Lung (tissue), 17 donors: ENCODE measurements at places on chromosomes 4 and X.

- H3K36me3 ChIP-seq = no peaks in the 10 kb centered on the region
- H3K27me3 ChIP-seq = no peaks in the 10 kb centered on the region
- H3K4me1 ChIP-seq = peaks cover 11% of the 10 kb centered on the region
- no peak overlapping the region for H3K4me3 ChIP-seq
Measured at GRCh38 chr4:128355305-128355704, 67.7 kb upstream of the PGRMC2 start.

- H3K36me3 ChIP-seq = no peaks in the 10 kb centered on the region
- no peak overlapping the region for H3K27ac ChIP-seq
- no peak for DNase-seq
- H3K4me3 ChIP-seq = no peak overlapping the region
Measured at GRCh38 chr4:150822407-150822806, 192.7 kb downstream of the LRBA start.

DNA sequence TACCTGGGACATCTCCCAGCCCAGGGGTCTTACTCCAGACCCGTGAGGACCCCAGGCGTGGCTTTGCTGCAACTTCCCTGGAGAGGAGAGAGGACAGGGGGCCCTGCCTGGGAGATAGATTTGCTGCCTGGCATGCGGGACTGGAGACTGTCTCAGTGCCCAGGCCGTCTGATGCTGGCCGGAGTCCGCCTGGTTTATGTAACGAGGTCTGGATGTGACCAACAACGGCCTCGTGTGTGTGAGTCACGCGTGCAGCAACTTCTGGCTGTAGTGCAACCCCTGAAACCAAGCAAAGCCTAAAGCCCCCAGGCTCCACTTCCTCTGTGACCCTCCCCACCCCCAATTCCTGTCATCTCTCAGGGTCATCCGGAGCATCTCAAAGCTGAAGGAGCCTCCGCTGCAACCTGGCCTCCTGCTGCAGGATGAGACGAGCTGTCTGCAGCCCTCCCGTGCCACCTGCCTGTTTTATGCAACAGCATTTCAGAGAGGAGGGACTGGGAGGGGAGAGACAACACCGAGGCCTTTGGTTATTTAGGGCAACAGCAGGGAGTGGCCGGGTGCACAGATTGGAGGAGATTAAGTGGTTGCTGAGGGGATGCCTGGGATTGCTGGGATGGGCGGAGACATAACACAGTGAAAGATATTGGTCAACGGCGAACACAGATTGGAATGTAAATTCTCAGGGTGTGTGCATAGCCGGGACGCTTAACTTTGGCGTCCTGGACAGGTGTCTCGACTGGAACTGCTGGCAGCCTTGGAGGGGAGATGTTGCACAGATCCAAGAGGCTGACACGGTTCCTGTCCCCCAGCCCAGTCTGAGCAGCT, 16.0 kb downstream of the XG start:
- H3K27me3 ChIP-seq = no peaks in the 10 kb centered on the region
- no peak for DNase-seq
- no peak overlapping the region for H3K4me3 ChIP-seq
- H3K36me3 ChIP-seq = no peaks in the 10 kb centered on the region
- H3K4me1 ChIP-seq = no peaks in the 10 kb centered on the region

- no peaks in the 10 kb centered on the region for H3K4me1 ChIP-seq
- no peak for DNase-seq
- H3K4me3 ChIP-seq = no peak overlapping the region
Measured at GRCh38 chr4:56115898-56116297, 167.2 kb downstream of the CEP135 start.

DNA sequence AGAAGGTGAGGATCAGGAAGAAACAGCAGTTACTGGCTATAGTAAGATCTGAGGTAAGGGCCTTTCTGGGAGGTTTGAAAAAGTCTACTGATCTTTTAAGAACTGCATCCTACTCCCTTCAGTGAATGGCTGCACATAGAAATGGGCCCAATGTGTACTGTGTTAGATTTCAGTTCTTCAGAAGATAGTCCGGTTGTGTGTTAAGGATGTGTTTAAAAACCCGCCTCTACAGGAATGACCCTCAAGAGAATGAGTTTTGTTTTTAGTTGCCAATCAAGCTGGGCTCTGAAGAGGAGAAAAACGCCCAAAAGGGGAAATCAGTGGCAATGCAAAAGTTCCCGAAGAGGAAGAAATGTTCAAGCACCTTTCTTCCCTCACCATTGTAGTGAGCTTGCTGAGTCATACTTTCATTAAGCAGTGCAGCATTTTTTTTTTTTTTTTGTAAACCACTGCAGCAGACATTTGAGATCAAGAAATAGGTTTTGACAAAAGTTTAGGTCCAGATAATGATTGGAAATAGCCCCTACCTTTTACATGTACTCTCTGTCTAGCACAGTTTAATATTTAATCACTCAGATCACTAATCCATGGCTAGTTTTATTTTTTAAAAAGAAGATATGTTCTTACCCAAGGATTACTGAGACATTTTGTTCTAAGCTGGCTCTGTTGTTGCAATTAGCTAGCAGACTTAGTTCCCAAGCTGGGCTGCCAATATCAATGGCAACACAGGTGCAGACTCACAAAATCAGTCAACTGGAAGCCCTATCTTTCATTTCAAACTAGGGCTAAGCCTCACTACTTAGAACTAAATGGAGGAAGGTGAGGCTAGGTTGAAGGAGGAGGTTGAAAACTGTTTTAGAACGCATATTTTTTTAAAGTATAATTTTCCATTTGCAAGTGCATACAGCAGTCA, 7.0 kb upstream of the TRPC5OS start:
- H3K27me3 ChIP-seq = peaks cover 15% of the 10 kb centered on the region
- H3K36me3 ChIP-seq = no peaks in the 10 kb centered on the region
- DNase-seq = no peak
- H3K4me3 ChIP-seq = no peak overlapping the region

DNA sequence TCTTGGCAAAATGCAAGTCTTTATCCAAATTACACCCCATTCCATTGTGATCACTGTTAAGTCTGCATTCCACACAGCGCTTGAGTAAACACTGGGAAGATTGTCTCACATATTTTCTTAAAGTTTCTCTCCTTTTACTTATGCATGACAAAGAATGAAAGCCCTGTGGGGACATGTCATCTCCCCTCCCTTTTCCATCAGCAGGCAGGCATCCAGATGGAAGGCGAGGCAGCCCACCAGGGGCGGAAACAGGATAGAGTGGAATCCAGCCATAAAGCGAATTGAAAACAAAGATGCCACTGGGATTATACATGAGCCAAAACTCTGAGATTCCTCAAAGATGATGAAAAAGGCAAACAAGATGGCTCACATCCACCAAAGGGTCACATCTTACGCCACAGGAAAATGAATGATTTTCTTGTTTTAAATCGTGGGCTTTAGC, 78.2 kb downstream of the AFAP1 start:
- H3K27ac ChIP-seq = no peak overlapping the region
- H3K4me3 ChIP-seq = no peak overlapping the region
- H3K27me3 ChIP-seq = no peaks in the 10 kb centered on the region
- no peaks in the 10 kb centered on the region for H3K36me3 ChIP-seq
- H3K4me1 ChIP-seq = peaks cover 6% of the 10 kb centered on the region

DNA sequence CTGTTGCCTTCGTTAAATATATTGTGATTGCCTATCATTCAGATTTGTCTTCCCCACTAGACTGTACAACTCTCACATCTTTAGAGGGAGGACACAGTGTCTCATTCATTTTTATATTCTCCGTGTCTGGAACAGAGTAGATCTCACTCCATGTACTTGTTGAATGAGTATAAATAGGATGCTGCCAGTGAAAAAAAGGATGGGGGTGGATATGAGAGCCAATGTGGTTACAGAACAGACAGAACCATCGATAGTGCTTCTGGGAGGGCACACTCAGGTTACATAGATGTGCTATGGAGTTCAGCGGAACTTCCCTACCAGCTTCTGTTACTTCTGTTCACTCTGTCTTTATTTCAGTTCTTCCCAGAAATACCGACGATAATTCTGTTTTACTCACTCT, 66.9 kb downstream of the SH2D1A start:
- H3K4me1 ChIP-seq = no peaks in the 10 kb centered on the region
- no peak overlapping the region for H3K27ac ChIP-seq
- H3K4me3 ChIP-seq = no peak overlapping the region
- no peak for DNase-seq
- no peaks in the 10 kb centered on the region for H3K36me3 ChIP-seq

DNA sequence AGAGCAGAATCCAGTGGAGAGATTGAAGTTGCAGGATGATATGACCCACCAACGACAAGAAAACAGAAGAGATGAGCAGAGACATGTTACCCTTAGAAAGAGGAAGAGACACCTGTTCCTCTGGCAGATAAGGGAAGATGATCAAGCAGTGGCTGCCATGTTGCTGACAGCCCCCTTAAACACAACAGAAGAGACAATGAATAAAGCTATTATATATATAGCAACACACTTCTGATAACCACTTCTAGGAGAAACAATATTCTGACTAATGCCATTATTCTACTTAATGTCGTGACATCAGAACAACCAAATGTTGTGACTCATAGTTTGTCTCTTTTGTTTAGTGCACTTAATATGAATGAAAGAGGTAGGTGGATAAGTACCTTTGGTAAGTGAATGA, 44.9 kb downstream of the SH3RF1 start:
- H3K27ac ChIP-seq = peak overlapping the region; percentile 75
- no peaks in the 10 kb centered on the region for H3K27me3 ChIP-seq
- DNase-seq = no peak
- H3K36me3 ChIP-seq = peaks cover 3% of the 10 kb centered on the region

DNA sequence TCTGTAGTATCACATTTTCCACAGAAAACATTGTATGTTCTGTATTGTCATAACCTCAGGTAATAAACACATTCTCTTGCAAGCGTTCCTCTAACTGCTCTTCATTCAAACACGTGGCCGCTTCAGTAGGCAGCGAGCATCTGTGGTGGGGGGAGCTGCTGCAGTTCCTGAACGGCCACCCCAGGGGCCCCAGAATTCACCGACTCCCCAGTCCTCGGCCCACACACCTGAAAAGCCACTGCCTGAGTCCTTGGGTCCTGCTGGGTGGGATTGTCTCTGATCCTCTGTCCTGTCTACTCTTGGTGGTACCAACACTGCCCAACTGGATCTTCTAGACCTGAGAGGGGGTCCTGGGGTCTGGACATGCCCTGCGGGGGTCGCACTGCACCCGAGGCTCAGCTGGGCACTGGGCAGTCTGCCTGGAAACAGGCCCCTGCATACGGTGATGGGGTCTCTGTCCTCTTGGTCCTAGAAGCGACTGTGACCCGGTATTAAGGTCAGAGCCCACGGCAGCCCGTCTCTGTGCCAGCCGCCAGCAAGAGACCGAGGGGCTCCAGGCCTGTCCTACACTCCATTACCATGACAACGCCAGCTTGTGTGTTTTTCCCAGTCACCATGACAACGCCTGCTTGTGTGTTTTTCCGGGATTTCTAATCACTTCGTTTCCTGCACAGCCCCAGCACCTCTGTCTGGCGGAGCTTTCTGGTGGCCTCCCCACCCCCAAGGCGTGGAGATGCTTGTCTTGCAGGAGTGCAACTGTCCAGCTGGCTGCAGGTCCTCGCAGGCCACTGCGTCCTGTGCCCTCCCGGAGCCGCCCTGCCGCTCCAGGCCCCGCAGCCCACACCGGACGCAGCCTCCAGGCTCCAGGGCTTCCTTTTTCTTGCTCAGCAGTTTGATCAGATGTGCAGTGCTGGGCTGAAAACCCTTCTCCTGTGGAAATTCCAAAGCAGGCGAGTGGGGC, 16.0 kb downstream of the CTBP1 start:
- peaks cover 82% of the 10 kb centered on the region for H3K36me3 ChIP-seq
- H3K27me3 ChIP-seq = no peaks in the 10 kb centered on the region
- DNase-seq = peak; percentile 95
- no peak overlapping the region for H3K27ac ChIP-seq
- peaks cover 6% of the 10 kb centered on the region for H3K4me1 ChIP-seq

DNA sequence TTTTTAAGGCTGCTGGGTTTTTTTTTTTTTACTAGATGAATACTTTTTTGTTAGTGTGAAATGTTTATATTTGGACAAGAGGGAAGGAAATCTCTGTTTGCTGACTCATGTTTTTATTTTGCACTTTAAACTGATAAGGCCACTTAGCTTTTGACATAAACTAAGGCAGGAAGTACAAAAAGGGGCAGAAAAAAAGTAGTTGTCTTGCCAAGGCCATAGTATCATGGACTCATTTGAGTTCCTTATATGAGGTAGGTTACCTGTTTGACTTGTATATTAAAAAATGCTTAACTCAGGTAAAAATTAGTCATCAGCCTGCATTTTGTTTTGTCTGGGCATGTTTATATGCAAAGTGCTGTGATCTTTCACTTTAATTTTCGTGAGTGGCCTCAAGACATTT, 26.0 kb downstream of the SMAD1 start:
- H3K36me3 ChIP-seq = no peaks in the 10 kb centered on the region
- no peak overlapping the region for H3K4me3 ChIP-seq
- DNase-seq = no peak
- H3K4me1 ChIP-seq = peaks cover 7% of the 10 kb centered on the region
- no peaks in the 10 kb centered on the region for H3K27me3 ChIP-seq

DNA sequence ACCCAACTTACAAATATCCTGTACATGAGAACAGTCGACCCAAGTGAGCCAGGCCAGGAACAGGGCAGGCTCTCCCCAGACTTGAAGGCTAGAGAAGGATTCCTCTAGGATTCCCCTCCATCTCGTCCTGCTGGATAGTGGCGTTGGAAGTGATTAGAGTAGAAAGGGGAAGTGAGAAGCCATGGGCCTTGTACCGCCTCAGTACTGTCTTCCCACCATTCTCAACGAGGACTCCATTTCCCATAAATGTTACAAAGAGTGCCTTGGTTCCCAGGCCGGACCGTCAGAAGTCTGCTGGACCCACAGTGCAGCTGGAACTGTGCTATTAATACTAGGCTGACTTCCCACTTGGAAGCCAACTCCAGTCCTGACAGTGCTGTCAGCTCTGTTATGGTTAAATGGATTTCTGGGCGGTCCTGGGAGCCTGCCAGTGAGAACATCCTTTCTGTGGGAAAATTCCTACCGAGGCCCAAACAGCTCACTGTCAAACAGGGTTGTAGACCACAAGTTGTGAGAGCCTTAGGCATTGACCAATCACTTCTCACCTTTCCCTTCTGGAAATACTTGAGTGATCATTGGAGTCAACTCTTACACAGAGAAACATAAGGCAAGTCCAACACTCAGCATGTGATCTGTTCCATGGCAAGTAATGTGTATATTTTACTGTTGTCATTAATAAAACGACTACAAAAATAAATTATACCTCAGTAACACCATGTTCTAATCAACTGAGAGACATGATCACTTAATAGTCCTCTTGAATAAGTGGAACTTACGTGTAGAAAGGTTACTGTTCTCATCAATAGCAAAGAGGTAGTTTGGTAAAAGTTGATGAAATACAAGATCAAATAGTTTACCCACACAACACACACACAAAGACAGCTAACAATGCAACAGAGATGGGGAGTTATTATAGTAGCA, 58.4 kb downstream of the AMELX start:
- no peaks in the 10 kb centered on the region for H3K36me3 ChIP-seq
- peak; percentile 76 for DNase-seq
- no peak overlapping the region for H3K4me3 ChIP-seq

- H3K27ac ChIP-seq = no peak overlapping the region
- no peaks in the 10 kb centered on the region for H3K4me1 ChIP-seq
Measured at GRCh38 chr4:38463268-38463958, 200.6 kb upstream of the KLF3 start.
